Heart right ventricle (tissue), 16 donors: ENCODE measurements at places on chromosomes 4 and X. TPM values are rescaled to one million over a fixed set of nuclear protein-coding genes. Genes with fewer than 3 reads are reported as not detected.

- no peak overlapping the region for H3K4me3 ChIP-seq
- H3K27me3 ChIP-seq, result no peaks in the 10 kb centered on the region
- H3K36me3 ChIP-seq, result no peaks in the 10 kb centered on the region
- no peak for DNase-seq
- H3K27ac ChIP-seq, result no peak overlapping the region
Measured at GRCh38 chr4:101081166-101081565, 266.2 kb downstream of the PPP3CA start.

FRMPD3 gene
- 0.02 TPM for total RNA-seq

DNA sequence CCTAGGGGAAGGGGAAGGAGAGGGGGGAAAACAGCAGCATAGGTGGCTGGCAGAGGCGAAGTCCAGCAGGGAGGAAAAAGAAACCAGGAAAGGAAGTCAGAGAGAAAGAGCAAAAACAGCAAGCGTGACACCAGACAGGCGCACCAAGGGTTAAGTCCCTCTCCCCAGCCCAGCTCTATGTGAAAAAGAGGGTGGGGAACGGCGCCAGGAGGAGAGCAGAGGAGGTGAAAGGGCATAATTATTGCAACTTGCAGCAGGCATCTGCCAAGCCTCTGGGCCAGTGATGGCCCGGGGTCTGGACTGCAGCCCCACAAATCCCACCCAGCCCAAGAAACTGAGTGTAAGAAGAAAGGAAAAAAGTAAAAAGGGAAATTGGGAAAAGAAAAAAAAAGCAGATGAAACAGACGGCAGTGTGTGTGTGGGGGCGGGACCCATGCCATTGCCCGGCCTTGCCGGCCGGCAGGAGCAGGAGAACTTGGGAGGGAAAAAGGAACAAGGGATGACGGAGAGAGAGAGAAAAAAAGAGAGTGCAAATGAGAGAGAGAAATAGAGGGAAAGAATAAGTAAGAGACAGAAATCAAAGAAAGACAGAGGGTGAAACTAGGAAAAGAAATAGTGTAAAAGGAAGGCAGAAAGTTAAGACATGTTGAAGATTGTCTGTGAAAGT lies 14.1 kb upstream of the RHOXF2 start:
- H3K4me3 ChIP-seq, result no peak overlapping the region
- no peaks in the 10 kb centered on the region for H3K27me3 ChIP-seq
- peaks cover 7% of the 10 kb centered on the region for H3K4me1 ChIP-seq
- no peak overlapping the region for H3K27ac ChIP-seq

DNA sequence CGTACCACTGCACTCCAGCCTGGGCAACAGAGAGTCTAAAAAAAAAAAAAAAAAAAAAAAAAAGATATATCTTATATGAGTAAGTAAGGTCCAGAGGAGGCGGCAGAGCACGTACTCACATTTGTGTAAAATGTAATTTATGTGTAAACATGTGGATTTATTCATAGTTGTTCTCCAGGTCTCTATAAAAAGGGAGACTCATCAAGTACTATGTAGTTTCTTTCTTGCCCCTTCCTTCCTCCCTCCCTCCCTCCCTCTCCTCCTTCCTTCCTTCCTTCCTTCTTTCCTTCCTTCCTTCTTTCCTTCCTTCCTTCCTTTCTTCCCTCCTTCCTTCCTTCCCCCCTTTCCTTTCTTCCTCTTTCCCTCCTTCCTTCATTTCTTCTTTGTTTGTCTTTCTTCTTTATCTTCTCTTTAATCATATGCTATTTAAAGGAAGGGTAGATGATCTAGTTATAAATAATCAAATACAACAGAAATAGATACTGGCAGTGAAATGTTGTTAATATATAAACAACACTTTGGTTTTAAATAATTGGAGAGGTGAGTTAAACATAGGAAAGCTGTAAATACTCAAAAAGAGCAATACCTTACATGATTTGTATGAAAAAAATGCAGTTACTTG lies 344.8 kb downstream of the ANK2 start:
- no peaks in the 10 kb centered on the region for H3K27me3 ChIP-seq
- no peaks in the 10 kb centered on the region for H3K4me1 ChIP-seq
- no peak overlapping the region for H3K27ac ChIP-seq
- no peaks in the 10 kb centered on the region for H3K36me3 ChIP-seq

CLNK gene
- total RNA-seq, result not detected

CAMK2D gene
- 173 TPM for total RNA-seq

GRCh38 chrX:78387364-78387763 lies 60.0 kb upstream of the CYSLTR1 start:
- H3K4me1 ChIP-seq, result no peaks in the 10 kb centered on the region
- H3K27me3 ChIP-seq, result no peaks in the 10 kb centered on the region
- DNase-seq, result no peak
- no peaks in the 10 kb centered on the region for H3K36me3 ChIP-seq

ASB12 gene
- total RNA-seq, result 2.9 TPM
